ENCODE measurements at places on chromosomes 6 and 20.
A peak's percentile ranks its signal among the peaks of the same experiment; 100 is the strongest.

- peak; percentile 62 for DNase-seq
Measured at GRCh38 chr6:28258877-28259777, at the start of gene NKAPL. NKAPL (plus strand) TSS chr6:28259297; CDS start chr6:28259372, 75 bp downstream.

DNA sequence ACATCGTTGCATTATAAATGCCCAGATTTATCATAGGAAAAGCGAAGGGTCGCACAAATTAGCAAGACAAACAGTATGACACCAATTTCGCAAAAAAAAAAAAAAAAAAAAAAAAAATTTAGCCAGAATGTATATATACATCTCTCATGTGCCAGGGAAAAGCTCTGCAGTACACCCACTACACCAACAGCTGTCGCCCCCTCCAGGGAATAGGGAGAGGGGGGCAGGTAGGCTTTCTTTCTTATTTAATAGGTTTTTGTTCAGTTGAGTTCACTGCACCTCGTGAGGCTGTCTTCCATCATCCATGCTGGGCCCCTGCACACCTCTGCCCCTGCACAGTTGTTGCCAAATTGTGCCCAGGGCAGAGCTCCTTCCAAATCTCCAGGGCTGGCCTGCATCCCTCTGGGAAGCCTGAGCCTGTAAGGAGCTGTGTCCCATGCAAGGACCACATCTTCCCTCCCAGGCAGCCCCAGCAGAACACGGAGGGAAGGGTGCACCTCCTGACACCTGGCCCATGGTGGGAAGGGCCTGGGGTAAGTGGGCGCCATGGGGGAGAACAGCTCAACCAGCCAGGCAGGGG, 85.4 kb downstream of the NINL start:
- no peak for DNase-seq

DNA sequence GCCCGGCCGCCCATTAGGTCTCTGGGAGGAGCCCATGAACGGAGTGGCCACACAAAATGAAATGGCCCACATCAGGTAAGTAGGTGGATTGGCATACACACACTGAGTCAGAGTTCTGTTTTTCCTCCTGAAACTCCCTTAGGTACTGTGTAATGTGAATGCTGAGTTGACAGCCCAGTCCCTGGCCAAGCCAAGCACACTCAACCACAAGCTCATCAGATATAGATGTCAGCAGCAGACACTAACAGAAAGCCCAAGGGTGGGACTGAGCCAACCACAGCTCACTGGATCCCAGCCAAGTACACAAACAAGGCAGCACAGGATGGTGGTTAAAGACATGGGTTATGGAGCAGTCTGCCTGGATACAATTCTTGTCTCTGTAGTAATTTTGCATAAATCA, 403.4 kb downstream of the GJA1 start:
- no peak for DNase-seq

DNA sequence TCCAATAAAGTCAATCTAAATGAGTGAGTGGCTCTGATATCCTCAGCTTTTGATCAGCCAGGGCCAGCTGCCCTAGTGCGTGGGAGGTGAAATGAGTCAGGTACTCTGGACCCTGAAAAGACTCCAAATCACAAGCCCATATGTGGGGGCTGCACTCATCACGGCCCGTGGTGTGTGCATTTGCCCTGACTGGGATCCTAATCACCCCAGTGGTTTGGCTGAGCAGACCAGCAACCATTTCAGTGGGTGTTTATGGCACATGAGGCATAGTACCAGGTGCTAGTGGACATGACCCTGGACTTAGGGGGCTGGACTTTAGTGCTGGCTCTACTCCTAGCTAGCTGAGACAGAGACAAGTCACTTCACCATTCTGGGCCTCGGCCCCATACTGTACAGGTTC, 39.4 kb downstream of the SCML4 start:
- no peak for DNase-seq

DNA sequence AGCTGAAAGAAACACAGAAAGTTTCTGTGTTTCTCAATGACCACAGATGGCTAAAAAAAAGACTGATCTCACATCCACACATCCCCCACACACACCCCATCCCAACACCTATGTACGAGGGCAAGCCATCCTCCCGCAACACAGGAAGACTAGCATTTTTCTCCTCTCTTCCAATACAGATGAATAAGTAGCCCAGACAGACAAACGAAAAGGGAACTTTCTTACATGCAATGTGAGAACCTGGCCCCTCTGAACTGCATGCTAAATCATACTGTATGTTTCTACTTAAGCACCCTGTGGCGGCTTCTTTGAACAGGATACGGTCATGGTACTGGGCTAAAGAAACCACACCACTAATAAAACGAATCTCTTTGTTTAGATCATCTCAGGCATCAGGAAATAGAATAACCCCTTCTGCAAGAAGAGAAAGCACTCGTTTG, 116.2 kb downstream of the GMDS start:
- no peak for DNase-seq

DNA sequence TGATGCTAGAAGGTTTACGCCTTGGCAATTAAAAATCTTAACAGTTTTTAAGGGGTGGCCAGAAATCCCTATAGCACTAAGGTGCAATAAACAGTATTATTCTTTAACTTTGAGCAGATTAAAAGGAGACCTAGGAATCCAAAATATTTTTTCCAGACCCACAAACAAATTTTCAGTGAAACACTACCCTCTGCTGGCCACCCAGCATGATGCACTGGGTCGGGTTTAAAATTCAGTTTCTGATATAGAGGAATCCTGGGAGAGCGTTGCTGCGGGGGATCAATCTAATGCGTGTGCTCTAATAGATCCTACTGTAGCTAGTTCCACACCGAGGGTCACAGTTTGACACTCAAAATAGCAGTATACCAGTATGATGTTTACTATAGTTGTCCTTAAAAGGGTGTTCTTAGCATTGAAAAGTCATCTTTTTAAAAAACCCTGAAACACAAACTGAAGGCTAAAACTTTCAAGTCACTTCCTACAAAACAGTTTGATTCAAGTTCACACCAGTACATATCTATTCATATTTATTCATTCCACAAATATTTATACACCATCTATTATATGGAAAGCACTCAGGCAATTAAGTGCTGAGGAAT, 10.2 kb downstream of the UBE3D start:
- DNase-seq = no peak

GRCh38 chr6:128724738-128725137, 158.2 kb upstream of the LAMA2 start:
- DNase-seq = no peak

DNA sequence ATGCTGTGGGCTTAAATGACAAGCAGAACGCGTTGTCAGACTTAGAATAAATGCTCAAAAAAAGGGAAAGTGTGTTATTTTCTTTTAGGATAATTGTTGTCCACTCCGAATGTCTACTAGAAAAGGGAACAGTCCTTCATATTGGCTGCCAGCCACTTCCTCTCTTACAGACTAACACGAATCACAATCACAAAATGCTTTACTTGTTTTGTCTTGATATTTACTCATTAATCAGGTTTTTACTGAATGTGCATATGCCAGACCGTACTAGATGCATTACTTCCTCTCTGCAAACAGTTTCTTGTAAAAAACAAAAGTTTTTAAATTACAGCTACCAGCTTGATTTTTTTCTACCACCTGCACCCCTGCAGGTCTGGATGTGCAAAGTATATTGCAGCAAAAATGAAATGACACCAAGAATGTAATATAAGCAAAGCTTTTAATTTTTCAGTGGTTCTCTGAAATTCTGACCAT, 821 bp downstream of the DHX35 start:
- DNase-seq = no peak

DNA sequence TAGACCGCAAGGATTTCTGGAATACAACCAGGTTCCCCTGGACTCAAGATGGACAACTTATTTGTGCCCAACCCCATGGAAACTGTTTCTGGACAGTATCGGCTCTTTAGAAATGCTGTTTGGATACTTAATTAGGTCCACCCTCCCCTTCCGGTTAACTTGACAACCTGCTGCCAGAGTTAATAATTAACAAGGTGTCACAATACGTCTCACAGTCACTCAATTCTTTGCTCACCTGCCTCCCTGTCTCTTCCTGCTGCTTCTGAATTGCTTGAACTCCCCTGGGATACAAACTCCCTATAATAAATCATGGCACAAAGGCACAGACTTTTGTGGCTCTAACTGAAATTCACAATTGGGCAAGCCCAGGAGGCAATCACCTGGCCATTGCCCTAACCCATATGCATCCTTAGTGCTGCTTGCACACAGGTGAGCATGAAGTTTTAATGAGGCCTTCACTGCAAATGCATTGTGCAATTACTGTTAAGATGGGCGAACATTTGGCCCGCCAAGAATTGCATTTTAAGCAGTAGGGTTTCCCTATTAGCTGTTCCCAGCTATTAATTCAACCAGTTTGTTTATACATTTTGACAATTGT, 504.4 kb upstream of the NOX3 start:
- DNase-seq = no peak

- DNase-seq = no peak
Measured at GRCh38 chr6:163387317-163387716, 27.2 kb upstream of the QKI start.

- no peak for DNase-seq
Measured at GRCh38 chr6:42979523-42980177, 669 bp upstream of the PEX6 start.

DNA sequence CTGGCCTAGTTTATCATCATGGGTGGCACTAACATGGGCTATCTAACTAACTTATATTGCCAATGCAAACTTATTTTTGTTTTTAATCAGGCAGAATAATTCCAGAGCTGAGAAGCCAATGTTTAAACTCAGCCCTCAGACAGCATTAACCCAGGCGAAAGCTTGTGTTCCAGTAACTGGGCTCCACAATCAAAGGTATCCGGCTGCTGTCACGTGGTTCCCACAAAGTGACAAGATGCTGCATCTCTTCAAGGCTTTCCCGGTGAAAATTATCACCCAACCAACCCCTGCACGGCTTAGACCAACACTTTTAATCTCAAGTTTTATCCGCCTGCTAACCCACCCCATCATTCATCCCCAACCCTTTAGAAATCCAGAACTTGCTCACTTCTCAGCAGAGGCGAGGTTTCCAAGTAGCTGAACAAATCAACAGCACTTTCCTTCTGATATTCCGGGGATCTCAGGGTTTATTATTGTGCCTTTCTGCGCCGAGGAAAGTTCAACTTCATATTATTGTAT, 885 bp downstream of the MTCL3 start:
- no peak for DNase-seq
